ENCODE measurements at places on chromosomes 6 and 20. TPM values are rescaled to one million over a fixed set of nuclear protein-coding genes. Genes with fewer than 3 reads are reported as not detected.
A peak's percentile ranks its signal among the peaks of the same experiment; 100 is the strongest.

The TMEM181 gene
- total RNA-seq = 10.1 TPM

The PLN gene
- not detected for total RNA-seq

The PLCB4 gene
- total RNA-seq = not detected

The SAPCD1 gene
- total RNA-seq = 18.7 TPM

The TP53INP2 gene
- total RNA-seq = 4.0 TPM

The LPIN3 gene
- 0.86 TPM for total RNA-seq

The C6orf163 gene
- total RNA-seq = 1.3 TPM

DNA sequence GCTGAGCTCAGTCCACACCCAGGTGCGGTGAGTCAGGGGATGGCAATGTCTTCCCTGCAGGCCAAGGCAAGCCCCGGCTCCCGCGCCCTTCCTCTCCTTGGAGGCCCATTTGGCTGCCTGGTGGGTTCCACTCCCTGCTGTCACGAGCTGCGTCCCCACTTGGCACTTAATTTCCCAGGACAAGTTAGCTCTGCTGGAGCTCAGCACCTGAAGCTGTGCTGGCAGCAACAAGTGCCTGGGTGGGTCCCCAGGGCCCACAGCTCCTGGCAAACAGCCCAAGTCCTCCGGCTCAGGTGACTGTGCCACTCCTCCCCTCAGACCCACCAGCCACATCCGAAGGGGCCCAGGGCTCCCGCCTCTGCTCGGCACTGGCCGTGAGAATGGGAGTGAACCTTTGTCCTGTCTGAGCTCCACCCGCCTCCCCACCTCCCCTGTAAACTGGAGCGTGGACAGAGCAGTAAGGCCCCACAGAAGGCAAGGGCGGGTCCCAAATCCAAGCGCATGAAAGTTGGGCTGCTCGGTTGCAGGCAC is 16.9 kb downstream of the LAMA5 start:
- H3K4me1 ChIP-seq = no peaks in the 10 kb centered on the region
- H3K27me3 ChIP-seq = no peaks in the 10 kb centered on the region
- no peak overlapping the region for H3K27ac ChIP-seq
- DNase-seq = no peak
- no peaks in the 10 kb centered on the region for H3K36me3 ChIP-seq
- no peak overlapping the region for H3K4me3 ChIP-seq

DNA sequence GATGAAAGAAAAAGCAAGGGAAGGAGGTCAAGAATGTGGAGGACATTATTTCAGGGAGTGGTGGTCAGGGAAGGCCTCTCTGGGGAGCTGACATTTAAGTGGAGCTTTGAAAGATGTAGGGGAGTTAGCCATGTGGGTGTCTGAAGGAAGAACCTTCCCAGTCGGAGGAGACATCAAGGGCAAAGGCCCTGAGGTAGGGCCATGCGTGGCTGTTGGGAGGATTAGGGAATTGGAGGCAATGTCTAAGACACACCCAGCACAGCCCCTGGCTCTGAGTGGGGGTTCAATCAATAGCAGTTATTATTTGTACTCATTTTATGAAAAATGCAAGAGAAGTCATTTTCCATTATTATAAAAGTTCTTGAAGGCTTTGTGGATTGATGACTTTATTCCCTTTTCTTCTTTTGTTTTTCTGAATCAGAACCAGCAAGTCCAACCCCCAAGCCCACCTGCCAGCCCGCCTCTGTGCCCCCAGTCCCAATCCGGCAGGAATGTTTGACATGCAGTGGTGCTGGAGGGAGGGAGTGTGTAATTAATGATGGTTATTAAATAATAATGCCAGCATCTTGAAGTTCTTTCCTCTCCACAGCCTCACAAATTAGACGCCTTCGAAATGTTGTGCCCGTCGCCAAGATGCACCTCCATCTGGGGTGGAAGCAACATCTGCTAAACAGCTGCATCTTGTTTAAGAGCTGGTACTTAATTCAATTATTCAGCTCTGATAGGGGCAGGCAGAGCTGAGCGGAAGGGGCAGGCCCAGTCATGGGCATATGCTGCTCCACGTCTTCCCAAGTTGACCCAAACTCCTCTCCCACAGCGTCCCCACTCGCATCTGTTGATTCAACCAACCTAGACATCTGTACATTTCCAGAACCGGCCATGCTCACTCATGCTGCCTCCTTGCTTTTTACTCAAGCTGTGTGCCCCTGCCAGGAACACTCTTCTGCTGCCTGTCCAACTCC is 81.3 kb upstream of the SIRPA start:
- H3K27me3 ChIP-seq = peaks cover 38% of the 10 kb centered on the region
- peaks cover 18% of the 10 kb centered on the region for H3K4me1 ChIP-seq
- no peaks in the 10 kb centered on the region for H3K36me3 ChIP-seq
- DNase-seq = no peak

DNA sequence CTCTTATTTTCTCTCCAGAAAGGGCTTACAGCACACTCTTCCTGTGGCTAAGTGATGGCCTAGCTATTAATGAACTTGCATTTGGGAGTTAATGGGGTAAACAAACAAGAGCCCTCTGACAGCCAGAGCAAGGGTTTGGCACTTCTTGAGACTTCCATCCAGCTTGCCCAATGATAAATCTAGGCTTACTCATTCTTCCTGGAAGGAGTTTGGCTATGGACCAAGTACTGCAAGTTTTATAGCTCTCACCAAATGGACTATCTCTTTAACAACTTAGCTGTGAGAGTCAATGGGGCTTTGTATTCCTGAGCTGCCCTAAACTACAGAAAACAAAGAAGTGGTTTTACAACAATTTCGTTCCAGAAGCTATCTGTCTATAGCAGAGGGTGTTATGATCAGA is 16.7 kb upstream of the PI3 start:
- H3K27ac ChIP-seq = no peak overlapping the region
- H3K4me1 ChIP-seq = no peaks in the 10 kb centered on the region

GRCh38 chr6:109172101-109172746 is 76.9 kb downstream of the CEP57L1 start:
- DNase-seq = no peak
- no peaks in the 10 kb centered on the region for H3K4me1 ChIP-seq
- H3K27ac ChIP-seq = no peak overlapping the region

GRCh38 chr20:17854307-17854903 is 114.2 kb downstream of the SNX5 start:
- DNase-seq = no peak
- H3K4me3 ChIP-seq = no peak overlapping the region
- peaks cover 15% of the 10 kb centered on the region for H3K4me1 ChIP-seq
- no peaks in the 10 kb centered on the region for H3K36me3 ChIP-seq

- no peaks in the 10 kb centered on the region for H3K36me3 ChIP-seq
- no peak for DNase-seq
- no peaks in the 10 kb centered on the region for H3K27me3 ChIP-seq
- no peak overlapping the region for H3K4me3 ChIP-seq
Measured at GRCh38 chr6:47170617-47170947, 128.4 kb upstream of the ADGRF1 start.

DNA sequence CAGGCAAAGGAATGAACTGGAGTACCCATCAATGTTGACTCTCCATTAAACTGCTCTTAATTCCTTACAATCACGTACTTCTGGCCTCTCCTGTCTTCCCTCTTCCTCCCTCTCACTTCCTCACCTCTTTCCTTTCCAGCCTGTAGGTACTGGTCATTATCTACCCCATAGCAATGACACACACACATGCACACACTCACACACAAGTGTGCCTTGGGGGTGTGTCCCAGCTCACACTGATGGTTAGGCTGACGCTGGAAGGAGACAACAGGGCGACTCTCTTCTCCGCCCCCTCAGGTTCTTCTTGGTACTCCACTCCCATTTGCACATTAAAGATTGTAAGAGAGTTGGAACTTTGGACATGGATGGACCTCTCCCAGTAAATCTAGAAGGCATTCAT is 14.0 kb upstream of the SERPINB9 start:
- peaks cover 3% of the 10 kb centered on the region for H3K36me3 ChIP-seq
- no peaks in the 10 kb centered on the region for H3K27me3 ChIP-seq
- H3K4me1 ChIP-seq = peaks cover 21% of the 10 kb centered on the region
- H3K27ac ChIP-seq = no peak overlapping the region
- no peak for DNase-seq
- H3K4me3 ChIP-seq = no peak overlapping the region

DNA sequence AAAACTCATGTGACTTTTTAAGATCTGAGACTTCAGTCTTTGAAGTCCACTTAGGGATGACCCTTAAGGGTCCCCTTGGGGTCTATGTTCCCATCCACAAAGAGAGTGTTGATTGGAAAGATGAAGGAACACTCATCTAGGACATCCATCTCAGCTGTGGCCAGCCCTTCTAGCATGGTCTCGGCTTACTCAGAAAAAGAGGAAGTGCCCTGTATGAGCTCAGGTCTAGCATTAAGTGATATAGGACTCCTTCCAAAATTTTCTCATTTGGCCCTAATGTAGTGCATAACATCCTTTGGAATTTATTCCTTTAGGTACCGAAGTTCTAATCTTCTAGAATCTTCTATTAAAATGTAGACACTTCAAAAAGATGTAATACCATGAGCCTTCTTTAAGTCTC is 77.4 kb downstream of the NDUFAF5 start:
- H3K36me3 ChIP-seq = no peaks in the 10 kb centered on the region
- peaks cover 3% of the 10 kb centered on the region for H3K27me3 ChIP-seq
- no peak overlapping the region for H3K4me3 ChIP-seq
- no peak overlapping the region for H3K27ac ChIP-seq
- no peak for DNase-seq

- peaks cover 2% of the 10 kb centered on the region for H3K27me3 ChIP-seq
- H3K4me3 ChIP-seq = no peak overlapping the region
- no peak for DNase-seq
- no peak overlapping the region for H3K27ac ChIP-seq
- H3K36me3 ChIP-seq = no peaks in the 10 kb centered on the region
Measured at GRCh38 chr20:43583982-43584432, 6.7 kb upstream of the IFT52 start.

- no peaks in the 10 kb centered on the region for H3K4me1 ChIP-seq
- H3K36me3 ChIP-seq = no peaks in the 10 kb centered on the region
- no peak overlapping the region for H3K27ac ChIP-seq
- H3K27me3 ChIP-seq = no peaks in the 10 kb centered on the region
Measured at GRCh38 chr6:63099772-63100459, 111.4 kb upstream of the FKBP1C start.

GRCh38 chr6:151409260-151409659 is 17.9 kb upstream of the ZBTB2 start:
- H3K27me3 ChIP-seq = no peaks in the 10 kb centered on the region
- peak overlapping the region; percentile 40 for H3K27ac ChIP-seq
- H3K4me1 ChIP-seq = peaks cover 19% of the 10 kb centered on the region

GRCh38 chr6:131894493-131895424 is 56.4 kb downstream of the CCN2 start:
- H3K36me3 ChIP-seq = no peaks in the 10 kb centered on the region
- no peak overlapping the region for H3K27ac ChIP-seq
- H3K4me1 ChIP-seq = no peaks in the 10 kb centered on the region

- H3K27me3 ChIP-seq = no peaks in the 10 kb centered on the region
- no peaks in the 10 kb centered on the region for H3K36me3 ChIP-seq
- DNase-seq = no peak
- peaks cover 8% of the 10 kb centered on the region for H3K4me1 ChIP-seq
- H3K4me3 ChIP-seq = no peak overlapping the region
- H3K27ac ChIP-seq = no peak overlapping the region
Measured at GRCh38 chr20:4720977-4721349, 746 bp upstream of the PRND start.

DNA sequence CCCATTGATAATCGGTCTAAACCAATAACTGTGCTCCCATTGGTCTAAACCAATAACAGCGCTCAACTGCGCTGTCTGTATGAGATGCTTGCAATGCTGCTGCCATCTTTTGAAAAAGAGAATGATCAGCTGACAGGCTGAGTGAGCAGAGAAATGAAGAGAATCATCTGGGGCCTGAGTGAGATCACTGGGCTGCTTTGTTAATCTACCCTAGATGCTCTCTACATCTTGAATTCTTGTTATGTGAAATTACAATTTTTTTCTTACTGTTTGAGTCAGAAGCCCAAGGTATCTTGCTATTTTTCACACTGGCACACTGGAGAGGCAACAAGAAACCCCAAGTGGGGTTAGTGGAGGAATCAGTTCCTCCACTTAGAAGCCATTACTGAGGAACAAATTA is 91.5 kb upstream of the GCM1 start:
- H3K27ac ChIP-seq = no peak overlapping the region
- H3K4me1 ChIP-seq = peaks cover 35% of the 10 kb centered on the region
- no peaks in the 10 kb centered on the region for H3K27me3 ChIP-seq
- peaks cover 3% of the 10 kb centered on the region for H3K36me3 ChIP-seq

DNA sequence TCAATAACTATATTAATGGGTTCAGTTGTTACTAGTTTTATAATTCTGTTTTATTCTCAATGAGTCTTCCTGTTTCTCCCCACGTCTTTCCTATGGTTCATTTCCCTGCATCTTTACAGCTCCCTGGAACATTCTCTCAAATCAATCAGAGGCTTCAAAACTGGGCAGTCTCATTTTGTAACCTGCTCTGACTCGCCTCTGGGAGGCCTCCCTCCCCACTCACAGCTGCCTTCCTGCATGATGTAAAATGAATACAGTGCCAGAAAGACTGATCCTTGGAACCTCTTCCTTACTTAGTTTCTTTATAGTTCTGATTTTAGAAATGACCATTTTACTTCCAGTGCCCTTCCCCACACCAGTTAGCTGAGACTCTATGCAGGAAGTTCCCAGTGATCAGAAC is 103.9 kb downstream of the ESR1 start:
- H3K27ac ChIP-seq = no peak overlapping the region
- DNase-seq = no peak
- no peaks in the 10 kb centered on the region for H3K4me1 ChIP-seq
- no peaks in the 10 kb centered on the region for H3K36me3 ChIP-seq

DNA sequence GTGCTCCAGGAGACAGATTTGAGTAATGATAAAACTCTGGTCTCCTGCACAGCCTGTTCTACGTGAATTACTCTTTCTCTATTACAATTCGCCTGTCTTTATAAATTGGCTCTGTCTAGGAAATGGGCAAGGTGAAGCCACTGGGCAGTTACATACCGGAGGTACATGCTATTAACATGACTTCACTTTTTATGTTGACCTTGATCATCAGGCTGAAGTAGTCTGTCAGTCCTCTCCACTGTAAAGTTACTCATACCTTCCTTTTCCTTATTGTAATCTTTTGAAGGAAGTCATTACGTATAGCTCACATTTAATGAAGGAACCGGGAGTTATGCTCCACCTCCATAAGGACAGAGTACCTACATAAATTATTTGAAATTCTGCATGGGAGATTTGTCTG is 19.9 kb upstream of the KHDC1 start:
- H3K27ac ChIP-seq = no peak overlapping the region
- H3K36me3 ChIP-seq = peaks cover 4% of the 10 kb centered on the region
- no peak for DNase-seq
- no peaks in the 10 kb centered on the region for H3K27me3 ChIP-seq

GRCh38 chr6:125818772-125819260 is 28.1 kb downstream of the NCOA7 start:
- DNase-seq = no peak
- H3K27ac ChIP-seq = no peak overlapping the region
- H3K27me3 ChIP-seq = no peaks in the 10 kb centered on the region
- H3K4me3 ChIP-seq = no peak overlapping the region
